NCI-H2107 (cell line): ENCODE measurements at places on chromosomes 7 and 10.

GRCh38 chr10:4312051-4312835 is 513.8 kb upstream of the AKR1E2 start:
- no peak for DNase-seq

DNA sequence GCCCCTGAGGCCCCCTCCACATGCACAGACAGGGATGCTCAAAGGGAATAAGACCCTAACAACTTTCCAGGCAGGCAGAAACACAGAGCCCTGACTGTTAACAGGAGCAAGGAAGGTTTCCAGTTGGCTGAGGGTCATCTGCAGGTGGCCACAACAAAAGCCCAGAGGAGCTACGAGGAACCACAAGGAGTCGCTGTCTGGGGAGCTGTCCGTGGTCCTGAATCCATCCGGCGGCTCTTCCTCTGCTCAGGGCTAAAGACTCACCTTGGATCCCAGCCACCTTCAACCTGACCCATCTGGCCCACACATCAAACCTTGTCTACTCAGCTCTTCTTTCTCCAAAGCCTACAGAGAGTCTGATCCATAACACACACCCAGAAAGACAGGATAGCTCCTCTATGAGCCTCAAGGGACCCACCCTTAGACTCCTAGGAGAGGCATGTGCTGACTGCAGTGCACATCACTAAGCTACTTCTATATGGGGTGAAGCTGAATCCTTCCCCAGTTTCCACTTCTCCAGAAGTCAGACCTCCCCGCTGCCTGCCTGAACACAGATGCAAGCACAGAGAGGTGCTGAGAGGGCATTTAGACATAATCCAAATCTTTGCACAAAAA is 104.0 kb downstream of the SLIT1 start:
- no peak for DNase-seq

- no peak for DNase-seq
Observed at GRCh38 chr10:34884272-34884952, 69.3 kb upstream of the PARD3 start.

GRCh38 chr7:80584778-80585177 is 53.7 kb upstream of the CD36 start:
- DNase-seq, result no peak

DNA sequence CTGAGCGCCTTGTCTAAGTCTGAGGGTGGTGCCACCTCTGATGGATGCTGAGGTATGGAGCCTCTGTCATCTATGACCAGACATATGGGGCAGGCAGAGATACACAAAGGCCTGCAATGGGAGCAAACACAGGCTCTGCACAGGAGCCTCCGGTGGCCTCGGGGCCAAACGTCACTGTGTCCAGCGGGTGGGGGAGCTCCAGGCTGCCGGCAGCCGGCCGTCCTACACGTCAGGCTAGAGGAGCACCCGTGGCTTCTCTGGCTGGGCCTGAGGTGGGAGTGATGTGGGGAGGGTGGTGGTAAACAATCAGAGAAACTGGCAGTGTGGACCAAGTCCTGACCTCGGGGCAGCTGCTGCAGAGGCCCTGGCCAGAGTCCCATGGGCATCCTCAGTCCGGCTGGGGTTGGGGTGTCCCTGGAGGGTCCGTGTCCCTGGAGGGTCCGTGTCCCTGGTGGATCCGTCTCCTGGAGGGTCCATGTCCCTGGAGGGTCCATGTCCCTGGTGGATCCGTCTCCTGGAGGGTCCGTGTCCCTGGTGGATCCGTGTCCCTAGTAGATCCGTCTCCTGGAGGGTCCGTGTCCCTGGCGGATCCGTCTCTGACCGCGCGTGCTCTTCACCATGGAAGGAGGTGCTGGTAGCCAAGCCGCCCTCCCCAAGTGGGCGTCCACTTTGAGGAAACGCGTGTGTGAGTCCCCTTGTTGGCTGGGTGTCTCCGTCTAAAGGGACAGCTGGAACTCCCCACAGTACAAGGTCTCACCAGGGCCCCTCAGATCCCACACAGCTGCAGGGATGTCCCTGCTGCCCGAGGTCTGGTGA is 24.2 kb upstream of the FAM20C start:
- DNase-seq, result no peak

DNA sequence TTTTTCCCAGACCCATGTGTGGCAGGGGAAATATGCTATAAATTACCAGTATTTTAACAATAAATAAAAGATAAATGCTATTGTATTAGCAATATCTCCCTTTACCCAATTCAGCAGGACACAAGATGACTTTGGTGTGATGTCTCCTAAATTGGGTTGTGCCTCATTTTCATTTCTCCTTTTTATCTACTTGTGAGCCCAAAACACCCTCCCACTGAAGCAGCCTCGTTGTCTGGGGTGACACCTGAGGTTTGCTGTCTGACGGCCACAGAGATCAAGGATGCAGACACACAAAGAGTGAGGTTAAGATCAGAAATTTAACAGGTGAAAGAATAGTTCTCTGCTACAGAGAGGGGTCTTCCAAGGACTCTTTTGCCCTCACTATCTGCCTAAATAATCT is 27.1 kb upstream of the CC2D2B start:
- DNase-seq, result no peak
